Stimulated activated CD4-positive, alpha-beta T cell treated with anti-CD3 and anti-CD28 coated beads, Interleukin-4, amount 100 ng/mL, for 48 hours (primary cell): ENCODE measurements at places on chromosomes 1 and 21.

- DNase-seq, result no peak
Observed at GRCh38 chr1:228838717-228839500, 103.6 kb downstream of the RHOU start.

DNA sequence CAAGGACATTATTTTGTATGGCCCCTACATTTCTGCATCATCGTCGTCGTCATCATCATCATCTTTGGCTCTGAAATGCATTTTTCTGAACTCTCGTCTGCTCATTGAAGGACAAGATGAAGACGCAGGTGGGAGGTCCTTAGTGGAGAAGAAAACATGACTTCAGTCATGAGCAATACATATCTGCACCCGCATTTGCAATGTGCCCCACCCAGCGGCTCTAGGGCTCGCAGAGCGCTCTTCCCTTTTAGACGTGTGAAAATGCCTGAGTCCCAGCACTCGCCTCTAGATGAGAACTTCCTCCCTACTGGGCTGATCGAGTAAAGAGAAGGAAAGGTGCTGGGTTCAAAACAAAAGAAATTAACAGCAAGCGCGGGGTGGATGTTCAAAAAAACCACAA, 10.1 kb downstream of the C1orf174 start:
- DNase-seq, result no peak

- no peak for DNase-seq
Observed at GRCh38 chr1:29379443-29380073, 143.2 kb downstream of the PTPRU start.

- DNase-seq, result no peak
Observed at GRCh38 chr1:228852511-228853088, 117.3 kb downstream of the RHOU start.

GRCh38 chr1:201405484-201405831, 6.3 kb upstream of the LAD1 start:
- DNase-seq, result no peak

DNA sequence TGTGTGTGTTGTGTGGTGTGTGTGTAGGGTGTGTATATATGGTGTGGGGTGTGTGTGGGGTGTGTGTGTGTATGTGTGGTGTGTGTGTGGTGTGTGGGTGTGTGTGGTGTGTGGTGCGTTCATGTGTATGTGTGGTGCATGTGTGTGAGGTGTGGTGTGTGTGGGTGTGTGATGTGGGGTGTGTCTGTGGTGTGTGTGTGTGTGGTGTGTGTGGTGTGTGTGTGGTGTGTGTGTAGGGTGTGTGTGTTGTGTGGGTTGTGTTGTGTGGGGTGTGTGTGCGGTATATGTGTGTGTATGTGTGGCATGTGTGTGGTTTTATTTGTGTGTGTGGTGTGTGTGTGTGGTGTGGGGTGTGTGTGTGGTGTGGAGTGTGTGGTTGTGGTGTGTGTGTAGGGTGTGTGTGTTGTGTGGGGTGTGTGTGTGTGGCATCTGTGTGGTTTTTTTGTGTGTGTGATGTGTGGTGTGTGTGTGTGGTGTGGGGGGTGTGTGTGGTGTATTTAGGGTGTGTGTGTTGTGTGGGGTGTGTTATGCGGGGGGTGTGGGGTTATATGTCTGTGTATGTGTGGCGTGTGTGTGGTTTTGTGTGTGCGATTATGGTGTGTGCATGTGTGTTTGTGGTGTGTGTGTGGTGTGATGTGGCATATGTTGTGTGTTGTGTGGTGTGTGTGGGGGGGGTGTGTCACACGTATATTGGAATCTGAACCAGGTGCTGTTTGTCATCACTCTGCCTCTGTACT, 17.1 kb upstream of the ZBTB21 start:
- DNase-seq, result no peak

GRCh38 chr21:42835611-42836401, 43.5 kb downstream of the WDR4 start:
- no peak for DNase-seq

- DNase-seq, result no peak
Observed at GRCh38 chr1:7607097-7607496, 164.0 kb upstream of the VAMP3 start.

DNA sequence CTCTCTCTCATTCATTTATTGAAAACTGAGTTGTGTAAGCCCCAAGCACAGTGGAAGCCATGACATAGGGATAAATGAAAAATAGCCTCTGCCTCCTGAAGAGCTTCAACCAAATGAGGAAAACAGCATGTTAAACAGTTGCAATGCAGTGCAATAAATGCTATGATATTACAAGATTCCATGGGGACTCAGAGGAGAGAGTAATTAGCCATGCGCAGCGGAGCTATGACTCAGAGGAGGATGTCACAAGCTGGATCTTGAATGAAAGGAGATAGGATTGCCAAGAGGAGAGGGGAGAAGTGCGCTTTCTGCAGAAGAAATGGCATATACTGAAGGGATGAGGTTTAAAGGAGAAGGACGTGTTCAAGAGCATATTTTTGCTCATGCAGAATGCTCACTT, 231.3 kb upstream of the PLXNA2 start:
- no peak for DNase-seq
